SK-N-DZ (cell line): ENCODE measurements at places on chromosomes 6 and 20.

GRCh38 chr6:37717836-37718251 lies 20.2 kb upstream of the MDGA1 start:
- no peak for DNase-seq

DNA sequence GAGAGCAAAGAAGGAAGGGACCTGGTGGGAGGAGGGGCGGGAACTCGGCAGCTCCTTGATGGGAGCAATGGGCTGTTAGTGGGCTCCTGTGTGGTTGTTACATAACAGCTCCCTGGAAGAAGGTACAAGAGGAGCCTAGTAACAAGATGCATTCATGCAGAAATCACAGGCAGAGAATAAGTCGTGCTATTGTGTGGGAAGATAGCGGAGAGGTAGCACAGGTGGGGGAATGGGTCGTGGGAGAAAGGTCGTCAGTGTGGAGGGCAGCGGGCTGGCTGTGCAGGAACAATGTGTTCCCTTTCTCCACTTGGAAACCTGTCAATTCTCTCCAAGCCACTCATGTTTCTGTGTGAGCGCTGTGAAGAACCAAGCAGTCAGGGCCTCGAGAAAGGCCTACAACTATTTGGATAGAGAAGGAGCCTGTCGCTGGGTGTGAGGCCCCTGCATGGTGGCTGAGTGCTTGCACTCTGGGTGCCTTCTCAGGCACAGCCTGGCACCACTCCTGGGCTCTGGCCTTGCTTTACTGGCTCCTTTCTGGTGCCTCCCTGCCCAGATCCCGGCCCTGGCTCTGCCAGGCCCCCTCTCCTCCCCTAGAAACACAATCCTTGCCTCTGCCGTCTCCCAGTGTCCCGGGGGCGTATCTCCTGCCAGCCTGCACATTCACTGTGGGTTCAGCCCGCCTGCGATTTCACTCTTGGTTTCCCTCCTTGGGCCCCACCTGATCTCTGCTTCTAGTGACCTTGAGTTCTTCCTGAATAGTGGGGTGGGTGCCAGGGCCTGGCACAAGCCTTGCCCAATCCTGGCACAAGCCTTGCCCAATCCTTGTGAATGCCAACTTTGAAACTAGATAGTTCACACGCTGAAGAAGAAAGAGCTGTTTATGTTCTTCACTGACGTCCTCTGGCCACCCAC lies 7.4 kb upstream of the FGD2 start:
- DNase-seq = no peak

- DNase-seq = no peak
These were observed 15.5 kb upstream of the MEP1A start for GRCh38 chr6:46777476-46778346.

DNA sequence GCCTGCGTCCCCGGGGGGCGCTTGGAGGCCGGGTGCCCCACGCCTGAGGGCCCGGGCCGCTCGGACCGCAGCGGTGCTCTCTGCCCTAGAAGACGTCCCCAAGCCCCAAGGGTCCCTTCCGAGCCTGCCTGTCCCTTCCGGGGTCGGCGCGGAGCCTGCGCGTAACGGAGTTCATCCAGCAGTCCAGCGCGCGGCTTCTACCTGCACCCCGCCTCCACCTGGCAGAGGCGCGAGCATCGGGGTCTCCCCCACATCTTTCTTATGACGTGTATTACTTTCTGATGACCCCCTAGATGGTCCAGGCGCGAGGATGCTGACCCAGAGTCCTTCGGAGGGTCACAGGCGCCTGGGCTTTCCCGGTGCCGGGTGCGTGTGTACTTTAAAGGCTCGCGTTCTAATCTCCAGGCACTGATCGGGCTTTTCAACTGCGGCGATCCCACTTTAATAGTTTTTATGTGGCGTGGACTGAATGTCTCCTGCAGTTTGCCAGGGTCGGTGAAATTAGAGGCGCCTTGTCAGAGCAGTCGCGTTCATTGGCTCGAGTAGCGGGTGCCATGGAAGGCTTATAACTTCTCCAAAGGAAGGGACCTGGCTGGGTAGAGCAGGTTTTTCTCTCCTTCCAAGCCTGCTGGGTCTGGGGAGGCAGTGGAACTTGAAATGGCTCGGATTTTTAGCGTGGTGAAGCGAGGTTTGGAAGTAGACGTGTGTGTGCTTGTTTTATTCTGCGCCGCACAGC lies 912 bp downstream of the EYA4 start:
- peak; percentile 61 for DNase-seq

DNA sequence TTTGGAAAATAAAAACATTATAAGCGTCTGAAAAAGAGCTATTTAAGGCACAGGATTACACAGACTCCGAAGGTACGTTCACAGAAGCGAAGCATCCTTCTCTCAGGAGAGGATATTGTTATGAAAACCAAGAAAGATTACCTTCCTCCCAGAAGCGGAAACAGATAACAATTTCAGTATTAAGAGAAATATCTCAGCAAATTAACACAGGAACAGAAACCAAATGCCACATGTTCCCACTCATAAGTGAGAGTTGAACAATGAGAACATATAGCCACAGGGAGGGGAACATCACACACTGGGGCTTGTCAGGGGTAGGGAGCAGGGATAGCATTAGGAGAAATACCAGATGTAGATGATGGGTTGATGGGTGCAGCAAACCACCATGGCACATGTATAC lies 109.7 kb downstream of the CDK19 start:
- no peak for DNase-seq

GRCh38 chr6:26021001-26021349 lies 58.4 kb downstream of the TRIM38 start:
- DNase-seq = no peak

- no peak for DNase-seq
These were observed at the start of gene MATN4 for GRCh38 chr20:45308117-45308778. Gene MATN4 (minus strand): TSS chr20:45308299. CDS start chr20:45305582, 2,717 bp downstream.

GRCh38 chr6:156879591-156879990 lies 102.4 kb downstream of the ARID1B start:
- no peak for DNase-seq

DNA sequence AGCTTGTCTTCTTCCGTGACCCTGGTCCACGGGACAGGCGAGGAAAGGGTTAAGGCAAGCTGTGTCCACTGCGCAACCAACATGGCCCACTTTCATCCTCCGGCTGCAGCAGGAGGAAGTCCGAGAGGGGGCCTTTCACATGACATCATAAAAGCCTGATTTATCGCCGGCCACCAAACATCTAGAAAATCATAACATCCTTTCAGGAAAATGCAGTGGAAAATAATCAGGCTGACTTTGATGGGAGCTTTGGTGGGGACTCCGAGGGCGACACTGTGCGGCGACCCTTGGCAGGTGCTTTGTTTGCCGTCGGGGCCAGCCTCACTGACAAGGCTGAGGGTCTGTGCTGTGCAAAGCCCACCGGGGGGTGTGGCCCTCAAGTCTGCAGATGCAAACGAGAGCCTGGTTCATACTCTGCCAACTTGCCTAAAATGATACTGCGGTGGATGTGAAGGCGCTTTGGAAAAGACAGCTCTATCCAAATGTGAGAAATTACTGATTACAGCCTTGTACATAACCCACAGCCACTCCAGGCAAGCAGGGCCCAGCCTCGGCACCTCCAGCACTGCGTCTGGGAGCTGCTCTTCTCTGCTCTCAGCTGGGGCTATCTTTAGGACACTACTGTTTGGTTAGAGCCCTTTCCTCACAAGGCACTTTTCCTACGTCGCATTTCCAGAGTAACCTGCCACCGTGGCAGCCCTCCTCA lies 25.7 kb downstream of the FOXC1 start:
- DNase-seq = no peak

GRCh38 chr6:67935976-67936477 lies 699.1 kb upstream of the ADGRB3 start:
- DNase-seq = peak; percentile 57

GRCh38 chr6:30361661-30362060 lies 16.7 kb downstream of the RPP21 start:
- no peak for DNase-seq

GRCh38 chr20:37516811-37517750 lies 4.0 kb upstream of the NNAT start:
- no peak for DNase-seq

- no peak for DNase-seq
These were observed 75.4 kb downstream of the ZNF133 start for GRCh38 chr20:18363708-18364107.

GRCh38 chr20:23101696-23102406 lies 15.7 kb upstream of the CD93 start:
- DNase-seq = no peak

GRCh38 chr6:124795643-124796463 lies 166.4 kb upstream of the RNF217 start:
- DNase-seq = peak; percentile 25

GRCh38 chr20:61748376-61748775 lies 317.3 kb downstream of the TAF4 start:
- DNase-seq = no peak

DNA sequence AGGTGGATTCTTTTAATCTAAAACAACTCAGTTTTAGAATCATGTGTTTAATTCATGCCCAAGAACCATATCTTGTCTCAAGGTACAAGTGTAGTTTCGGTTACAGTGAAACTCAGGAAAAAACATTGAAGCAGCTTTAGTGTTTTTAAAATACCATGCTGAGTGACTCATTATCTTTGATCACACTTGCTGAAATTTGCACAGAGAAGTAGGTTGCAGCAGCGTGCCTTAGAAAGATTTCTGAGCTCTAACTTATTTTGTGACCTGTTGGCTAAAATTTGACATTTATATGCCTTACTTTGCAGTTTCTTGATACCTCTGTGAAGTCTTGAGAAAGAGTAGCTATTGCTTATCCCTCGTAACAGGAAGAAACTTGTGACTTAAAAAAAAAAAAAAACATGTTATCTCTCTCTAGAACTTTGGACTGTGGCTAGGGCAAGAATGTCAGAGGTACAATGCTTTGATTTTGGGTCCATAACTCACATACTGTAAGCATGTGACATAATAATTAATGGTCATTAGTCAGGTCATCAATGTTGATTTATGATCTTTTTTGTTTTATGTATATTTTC lies 34.5 kb upstream of the FUCA2 start:
- no peak for DNase-seq

DNA sequence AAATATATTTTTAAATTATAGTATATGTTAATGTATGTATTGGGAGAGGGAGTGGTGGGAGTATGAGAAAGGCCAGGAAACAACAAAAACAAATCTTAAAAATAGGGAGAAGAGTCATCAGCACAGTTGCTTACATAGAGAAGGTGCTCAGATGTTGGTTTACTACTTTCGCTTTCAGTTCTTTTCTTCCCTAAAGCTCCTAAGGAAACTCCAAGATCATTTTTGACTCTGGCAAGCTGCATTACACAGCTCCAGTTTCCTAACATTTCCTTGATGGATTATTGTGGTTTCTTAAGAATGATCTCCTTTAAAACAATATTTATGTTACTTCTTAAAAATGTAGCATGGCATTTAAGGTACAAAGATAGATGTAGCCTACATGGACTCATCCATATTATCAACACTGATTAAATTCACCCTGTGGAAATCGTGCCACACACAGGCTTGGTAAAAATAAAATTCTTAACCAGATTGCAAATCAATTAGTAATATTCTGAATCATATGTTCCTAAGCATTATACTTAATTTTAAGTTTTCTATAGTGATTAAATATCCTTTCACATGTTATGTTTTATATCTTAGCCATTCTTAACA lies 118.0 kb upstream of the MAN1A1 start:
- DNase-seq = no peak

GRCh38 chr6:46526607-46527006 lies 35.4 kb upstream of the RCAN2 start:
- DNase-seq = no peak
